ENCODE measurements at places on chromosomes 12 and 14.

DNA sequence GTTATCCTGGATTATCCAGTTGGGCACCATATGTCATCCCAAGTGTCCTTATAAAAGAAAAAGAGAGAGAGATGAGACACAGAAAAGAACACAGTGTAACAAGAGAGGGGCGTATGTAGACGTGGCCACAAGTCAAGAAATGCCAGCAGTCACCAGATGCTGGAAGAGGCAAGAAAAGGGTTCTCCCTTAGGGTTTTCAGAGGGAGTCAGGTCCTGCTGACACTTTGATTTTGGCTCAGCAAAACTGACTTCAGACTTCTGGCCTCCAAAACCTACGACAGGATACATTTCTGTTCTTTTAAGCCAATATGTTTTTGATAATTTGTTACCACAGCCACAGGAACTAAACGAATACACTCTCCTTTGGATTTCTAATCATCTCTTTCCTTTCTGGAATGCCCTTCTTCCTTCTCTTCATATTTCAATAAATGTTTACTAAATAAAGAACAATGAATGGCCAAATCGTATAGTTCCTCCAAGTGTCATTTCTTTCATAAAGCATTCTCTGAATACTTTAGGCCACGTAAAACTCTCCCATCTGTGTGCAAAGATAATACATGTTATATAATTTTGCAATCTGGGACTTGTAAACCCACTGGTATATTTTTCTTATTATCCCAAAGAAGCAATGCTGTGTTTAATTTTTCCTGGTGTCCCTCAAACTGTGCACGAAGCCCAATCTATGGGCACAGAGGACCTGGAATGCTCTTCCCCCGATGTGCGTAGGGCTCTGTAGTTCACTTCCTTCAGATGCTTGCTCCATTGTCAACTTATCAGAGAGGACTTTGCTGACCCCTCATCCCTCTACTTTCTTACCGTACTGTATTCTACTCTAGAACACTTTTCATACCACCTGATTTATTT, 303.6 kb downstream of the CEP128 start:
- DNase-seq = no peak

GRCh38 chr14:92253381-92253894, 69.5 kb upstream of the SLC24A4 start:
- no peak for DNase-seq

GRCh38 chr14:71270111-71270510, 362.9 kb downstream of the PCNX1 start:
- no peak for DNase-seq

GRCh38 chr14:29039171-29039570, 272.6 kb downstream of the FOXG1 start:
- DNase-seq = no peak

- DNase-seq = no peak
These were observed 13.3 kb downstream of the SLCO1B1 start for GRCh38 chr12:21144309-21144708.

DNA sequence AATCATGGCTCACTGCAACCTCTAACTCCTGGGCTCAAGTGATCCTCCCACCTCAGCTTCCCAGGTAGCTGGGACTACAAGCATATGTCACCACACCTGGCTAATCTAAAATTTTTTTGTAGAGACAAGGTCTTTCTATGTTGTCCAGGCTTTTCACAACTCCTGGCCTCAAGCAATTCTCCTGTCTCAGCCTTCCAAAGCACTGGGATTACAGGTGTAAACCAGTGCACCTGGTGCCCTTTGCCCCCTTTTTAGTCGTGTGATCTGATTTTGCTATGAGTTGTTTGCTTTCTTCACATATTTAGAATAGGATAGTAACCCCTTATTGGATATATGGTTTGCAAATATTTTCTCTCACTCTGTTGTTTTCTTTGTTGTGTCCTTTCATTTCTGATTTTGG, 1.7 kb upstream of the RAD52 start:
- no peak for DNase-seq

DNA sequence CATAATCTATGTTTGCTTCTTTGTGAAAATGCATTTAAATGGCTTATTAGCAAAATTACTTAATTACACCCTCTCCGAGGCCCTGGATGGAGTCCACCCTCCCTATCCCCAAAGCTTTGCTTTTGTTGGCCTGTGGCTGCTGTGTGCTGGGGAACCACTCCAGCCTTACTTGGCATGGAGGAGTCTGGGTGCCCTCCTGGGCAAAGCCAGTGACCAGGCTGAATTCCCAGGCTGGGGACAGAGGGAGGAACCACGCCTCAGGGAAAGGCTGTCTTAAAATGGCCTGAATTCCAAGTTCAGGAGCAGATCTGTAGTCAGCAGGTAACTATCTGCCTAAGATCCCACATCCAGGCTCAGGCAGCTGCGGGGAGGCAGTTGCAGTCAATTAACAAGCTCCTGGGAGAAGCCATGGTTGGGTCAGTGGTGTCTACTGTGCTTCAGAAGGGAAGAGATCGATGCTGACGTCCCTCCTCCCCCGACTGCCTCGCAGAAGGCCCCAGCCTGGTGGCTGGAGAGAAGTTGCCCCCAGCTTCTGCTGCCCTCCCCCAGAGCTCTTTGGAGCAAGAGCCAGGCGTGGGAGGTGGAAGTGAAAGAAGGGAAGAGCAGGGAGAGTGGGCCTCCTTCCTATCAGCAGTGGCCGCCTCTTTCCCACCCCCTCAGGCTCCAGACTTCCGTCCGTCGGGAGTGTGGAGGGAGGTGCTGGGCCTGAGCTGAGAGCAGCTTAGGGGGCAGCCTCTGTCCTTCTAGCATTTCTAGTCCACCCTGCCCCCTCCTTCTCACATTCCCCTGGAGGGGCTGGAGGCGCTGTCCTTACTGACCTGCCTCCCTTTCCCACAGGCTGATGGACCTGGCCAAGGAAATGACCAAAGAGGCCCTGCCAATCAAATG, 11.3 kb downstream of the VASH1 start:
- DNase-seq = no peak

DNA sequence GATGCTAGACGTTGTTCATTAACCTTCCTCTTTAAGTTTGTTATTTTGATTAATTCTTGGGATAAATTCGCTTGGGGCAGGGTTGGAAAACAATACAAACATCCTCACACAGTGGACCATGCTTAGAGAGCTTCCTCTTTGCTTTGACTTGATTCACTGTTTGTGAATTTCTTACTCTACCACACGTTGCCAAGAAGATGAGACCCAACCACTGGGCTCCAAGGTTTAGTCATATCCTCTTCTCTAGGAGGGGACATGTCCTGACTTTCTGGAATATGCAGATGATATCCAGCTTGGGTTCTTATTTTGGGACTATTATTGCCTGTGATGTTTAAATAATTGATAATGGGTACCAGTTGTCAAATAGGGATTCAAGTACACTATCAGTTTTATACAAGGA, 428.2 kb downstream of the ATP23 start:
- no peak for DNase-seq

GRCh38 chr12:59724011-59724695, 128.3 kb downstream of the SLC16A7 start:
- no peak for DNase-seq

- no peak for DNase-seq
These were observed 71.5 kb upstream of the DAAM1 start for GRCh38 chr14:59116984-59117415.

- no peak for DNase-seq
These were observed 739 bp upstream of the PPP2R5E start for GRCh38 chr14:63543826-63544406.

DNA sequence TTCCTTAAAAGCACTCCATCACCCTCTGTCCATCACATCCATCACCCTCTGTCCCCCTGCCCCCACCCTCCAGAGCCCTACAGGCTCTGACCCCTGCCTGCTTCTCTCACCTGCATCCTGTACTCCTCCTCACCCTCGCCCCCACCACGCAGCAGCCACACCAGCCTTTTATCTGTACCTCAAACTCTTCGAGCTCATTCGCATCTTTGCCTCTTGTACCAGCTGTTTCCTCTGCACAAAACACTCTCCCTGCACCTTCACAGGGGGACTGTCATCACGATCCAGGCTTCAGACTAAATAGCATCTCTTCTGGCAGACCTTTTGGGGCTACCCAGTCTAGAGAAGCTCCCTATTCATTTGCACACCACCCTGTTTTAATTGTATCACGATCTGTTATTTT, 24.1 kb downstream of the TMEM229B start:
- DNase-seq = no peak

GRCh38 chr14:68951035-68951797, 27.9 kb downstream of the ACTN1 start:
- no peak for DNase-seq

- DNase-seq = no peak
These were observed 12.8 kb downstream of the DIP2B start for GRCh38 chr12:50517421-50518048.

GRCh38 chr12:14190694-14191093, 174.8 kb upstream of the ATF7IP start:
- DNase-seq = no peak

DNA sequence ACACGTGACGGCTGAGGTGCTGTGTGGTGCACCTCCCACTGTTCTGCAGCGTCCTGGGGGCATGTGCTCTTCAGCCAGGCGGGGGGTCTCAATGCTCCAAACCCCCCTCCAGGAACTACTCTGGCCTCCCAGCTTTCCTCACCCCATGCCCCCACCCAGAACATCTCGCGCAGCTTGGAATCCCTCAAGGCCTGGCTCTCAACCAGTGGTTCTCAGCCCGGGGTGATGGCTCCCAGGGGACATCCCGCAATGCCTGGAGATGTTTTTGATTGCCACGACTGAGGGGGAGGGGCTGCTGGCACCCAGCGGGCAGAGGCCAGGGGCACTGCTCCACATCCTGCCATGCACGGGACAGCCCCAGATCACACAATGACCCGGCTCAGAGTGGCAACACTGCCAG, 78.9 kb upstream of the DICER1 start:
- DNase-seq = no peak

DNA sequence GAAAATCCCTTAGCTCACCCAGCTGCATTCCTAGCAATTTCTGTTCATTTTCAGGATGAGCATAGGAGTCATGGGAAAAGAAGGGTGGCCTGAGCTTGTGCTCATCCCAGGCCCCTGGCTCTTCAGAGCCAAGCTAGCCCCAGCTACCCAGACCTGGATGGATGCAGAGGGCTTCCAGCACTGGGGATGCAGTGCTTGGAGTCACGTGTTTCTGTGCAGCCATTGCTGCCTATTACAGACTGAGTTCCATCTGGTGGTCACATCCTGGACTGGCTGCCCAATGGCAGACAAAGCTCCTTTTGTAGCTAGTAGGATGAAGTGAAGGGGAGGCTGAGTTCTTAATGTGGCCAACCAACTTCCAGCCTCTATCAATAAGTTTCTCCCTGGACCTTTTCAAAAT, 54.2 kb upstream of the JDP2 start:
- DNase-seq = no peak

DNA sequence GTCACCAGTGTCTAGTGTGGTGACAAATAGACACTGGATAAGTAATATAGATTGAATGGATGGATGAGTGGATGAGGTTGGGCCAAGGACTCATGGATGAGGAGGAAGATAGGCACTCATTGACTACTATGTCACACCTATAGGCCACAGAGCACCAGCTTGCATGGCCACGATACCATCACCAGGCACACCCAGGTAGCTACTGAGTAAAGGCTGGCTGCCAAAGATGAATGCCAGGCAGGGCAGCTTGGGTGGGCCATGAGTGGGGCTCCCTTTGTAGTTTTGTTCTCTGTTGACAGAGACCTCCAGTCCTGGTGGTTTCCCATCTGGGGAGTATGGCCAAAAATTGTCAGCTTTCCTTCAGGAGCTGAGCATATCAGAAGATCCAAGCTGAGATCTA, 11.2 kb upstream of the KRT83 start:
- no peak for DNase-seq

GRCh38 chr12:120873226-120873625, 30.9 kb downstream of the SPPL3 start:
- DNase-seq = no peak

DNA sequence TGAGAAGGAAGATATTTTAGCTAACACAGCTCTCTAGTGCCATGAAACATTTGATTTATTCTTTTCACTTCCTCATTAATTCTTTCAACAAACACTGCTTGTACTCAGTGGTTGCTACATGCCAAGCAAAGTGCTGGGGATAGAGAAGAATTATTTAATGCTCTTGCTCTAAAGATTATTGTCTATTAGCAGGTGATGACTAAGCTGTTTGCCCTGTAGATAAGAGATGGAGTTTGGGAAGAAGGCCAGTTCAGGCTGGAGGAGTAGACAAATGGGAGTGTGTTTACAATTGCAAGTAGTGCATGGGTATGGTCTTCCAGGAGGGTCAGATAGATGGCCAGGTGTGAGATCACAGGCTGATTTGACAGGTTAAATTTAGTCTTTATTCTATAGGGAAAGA, 99.8 kb upstream of the SEL1L start:
- DNase-seq = no peak

GRCh38 chr14:24279301-24280186, 8.1 kb upstream of the RABGGTA start:
- no peak for DNase-seq

GRCh38 chr12:24902511-24903328, 46.2 kb downstream of the BCAT1 start:
- no peak for DNase-seq

DNA sequence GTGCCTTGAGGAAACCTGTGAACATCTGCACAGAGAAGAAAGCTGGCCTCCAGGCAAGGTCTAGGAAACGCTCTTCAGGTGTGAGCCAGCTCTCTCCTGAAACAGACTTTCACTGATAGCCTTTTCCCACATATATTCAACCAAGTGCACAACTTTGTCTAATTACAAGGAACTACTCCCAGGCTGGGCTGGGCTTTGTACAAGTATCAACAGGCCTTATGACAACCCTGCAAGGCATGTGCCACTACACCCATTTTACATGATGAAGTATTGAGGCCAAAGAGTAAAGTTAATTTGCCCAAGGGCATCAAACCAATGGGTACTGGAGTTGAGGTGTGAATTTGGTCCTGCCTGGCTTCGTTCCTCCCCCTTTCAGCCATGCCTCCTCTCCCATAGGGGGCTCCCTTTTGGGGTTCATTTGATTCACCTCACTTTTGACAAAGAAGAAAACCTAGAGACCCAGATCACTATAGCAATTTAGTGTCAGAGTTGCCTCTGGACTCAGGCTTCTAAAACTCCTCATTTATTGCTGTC, 2.1 kb downstream of the CSRP2 start:
- no peak for DNase-seq

GRCh38 chr14:87278415-87278814, 714.6 kb downstream of the GALC start:
- no peak for DNase-seq

- no peak for DNase-seq
These were observed 55.2 kb downstream of the GALNT4 start for GRCh38 chr12:89469361-89469760.

- DNase-seq = no peak
These were observed 2.1 kb upstream of the ARHGAP5 start for GRCh38 chr14:32074887-32075572.

- DNase-seq = no peak
These were observed 6.8 kb downstream of the TMCC3 start for GRCh38 chr12:94643606-94644005.

DNA sequence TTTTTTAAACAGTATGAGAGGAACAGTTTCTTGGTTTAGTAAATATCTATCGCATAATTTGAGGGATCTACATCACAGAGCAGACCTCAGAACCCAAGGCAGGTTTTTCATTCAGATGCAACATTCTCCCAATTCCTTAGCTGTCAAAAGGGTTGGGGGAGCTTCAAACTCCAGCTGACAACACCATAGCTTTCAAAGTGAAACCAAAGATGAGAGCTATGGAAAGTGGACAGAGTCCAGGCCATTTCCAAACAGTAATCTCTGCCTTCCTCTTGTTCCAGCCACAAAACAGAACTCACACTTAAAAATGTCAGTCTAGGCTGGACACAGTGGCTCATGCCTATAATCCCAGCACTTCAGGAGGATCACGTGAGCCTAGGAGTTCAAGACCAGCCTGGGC, 87.8 kb downstream of the SPRING1 start:
- DNase-seq = no peak
